Activated naive CD4-positive, alpha-beta T cell treated with anti-CD3 and anti-CD28 coated beads, Interleukin-2, amount 50 U/mL, for 16 hours (primary cell): ENCODE measurements at places on chromosomes 2 and 18.

DNA sequence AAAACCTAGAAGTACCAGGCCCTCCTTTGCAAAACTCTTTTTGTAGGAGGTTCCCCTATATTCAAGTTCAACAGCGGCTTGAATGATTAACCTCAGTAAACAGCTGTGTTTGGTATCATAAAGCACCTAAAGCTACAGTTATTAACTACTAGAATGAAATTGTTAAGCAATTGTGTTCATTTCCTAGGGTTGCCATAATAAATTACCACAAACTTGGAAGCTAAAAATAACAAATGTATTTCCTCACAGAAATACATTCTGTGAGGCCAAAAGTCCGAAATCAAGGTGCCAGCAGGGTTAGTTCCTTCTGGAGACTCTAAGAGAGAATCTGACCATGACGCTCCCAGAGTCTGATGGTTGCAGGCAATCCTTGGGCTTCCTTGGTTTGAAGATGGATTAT, 202.1 kb upstream of the ACVR2A start:
- DNase-seq = no peak

DNA sequence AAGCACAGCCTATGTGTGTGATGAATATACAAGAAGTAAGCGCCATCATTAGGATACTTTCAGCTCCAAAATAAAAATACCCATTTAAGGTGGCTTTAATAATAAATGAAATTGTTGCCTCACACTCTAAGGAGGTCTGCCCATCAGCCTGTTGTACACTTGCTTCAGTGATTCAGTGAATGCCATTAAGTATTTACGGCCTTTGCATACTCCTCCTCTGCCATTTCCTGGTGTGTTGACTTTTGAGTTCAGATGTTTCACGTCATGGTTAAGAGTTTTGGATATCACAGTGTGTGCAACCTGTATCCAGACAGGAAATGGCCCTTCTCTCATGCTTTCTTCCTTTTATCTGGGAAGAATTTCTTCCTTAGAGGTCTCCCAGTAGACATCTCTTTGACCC, 38.6 kb upstream of the SNORC start:
- no peak for DNase-seq

DNA sequence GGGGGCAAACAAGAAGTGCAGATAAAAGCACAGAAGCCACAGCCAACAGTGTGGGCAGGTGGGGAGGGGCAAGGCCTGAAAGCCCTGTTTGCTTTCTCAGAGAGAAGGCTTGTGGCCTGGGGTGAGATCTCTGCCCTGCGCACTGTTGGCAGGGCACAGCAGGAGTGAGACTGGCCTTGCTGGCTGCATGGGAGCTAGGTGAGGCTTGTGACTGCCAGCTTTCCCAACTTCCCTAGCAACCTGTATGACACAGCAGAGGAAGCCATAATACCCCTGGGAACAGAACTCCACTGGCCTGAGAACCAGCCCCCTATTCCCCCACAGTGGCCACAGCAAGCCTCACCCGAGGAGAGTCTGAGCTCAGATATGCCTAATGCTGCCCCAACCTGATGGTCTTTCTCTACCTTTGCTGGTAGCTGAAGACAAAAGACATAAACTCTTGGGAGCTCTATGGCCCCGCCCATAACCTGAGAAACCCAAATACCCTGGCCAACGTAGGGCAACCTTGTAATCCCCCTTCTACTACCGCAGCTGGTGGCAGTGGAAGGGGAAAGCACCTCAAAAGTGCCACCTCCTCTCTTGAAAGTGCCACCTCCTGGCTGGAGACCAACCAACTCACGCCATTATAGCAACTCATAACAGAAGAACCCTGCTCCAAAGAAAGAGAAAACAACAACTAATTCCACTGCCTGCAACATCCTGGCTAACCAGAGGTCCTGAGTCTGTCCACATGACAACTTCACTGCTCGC, 44.4 kb downstream of the LCT start:
- no peak for DNase-seq

- DNase-seq = no peak
Observed at GRCh38 chr2:176147800-176148496, 3.4 kb upstream of the HOXD4 start.

- DNase-seq = no peak
Observed at GRCh38 chr18:56036741-56037140, 448.7 kb upstream of the TCF4 start.

DNA sequence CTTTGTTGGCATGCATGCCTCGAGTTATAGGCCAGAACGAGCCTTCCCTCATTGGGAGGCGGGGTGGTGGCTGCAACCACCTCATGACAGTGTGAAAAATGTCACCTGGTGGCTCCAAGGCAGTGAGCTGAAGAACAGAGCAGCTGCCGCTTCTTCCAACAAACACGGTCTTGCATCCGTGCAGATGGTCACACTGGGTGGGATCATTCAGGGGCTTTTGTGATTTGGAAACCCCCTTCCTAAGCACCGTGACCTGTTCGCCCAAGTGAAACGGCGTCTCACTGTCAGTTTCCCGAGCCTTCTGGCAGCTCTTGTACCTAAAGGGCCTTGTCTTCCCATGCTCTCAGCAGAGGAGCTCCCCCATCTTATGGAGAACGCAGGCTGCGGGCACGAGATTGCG, 159.7 kb downstream of the NAPG start:
- no peak for DNase-seq
